ENCODE measurements at places on chromosomes 11 and 22.

DNA sequence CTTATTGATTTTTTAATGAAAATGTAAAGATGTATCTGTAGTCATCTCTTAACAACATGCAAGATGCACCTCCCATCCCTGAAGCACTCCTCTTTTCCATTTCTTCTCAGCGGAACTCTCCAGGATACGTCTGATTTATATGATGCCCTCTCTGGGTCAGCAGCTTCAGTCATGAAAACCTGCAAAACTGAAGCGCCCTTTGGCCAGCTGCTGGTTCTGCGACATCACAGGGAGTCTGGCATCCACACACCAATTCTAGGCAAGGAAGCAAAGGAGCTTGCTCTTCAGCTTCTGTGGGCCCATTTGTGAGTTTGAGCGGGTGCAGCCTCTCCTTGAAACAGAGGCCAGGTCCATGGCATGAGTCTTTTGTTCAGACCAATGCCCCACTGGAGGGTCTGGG lies 1253.3 kb downstream of the TBC1D22A start:
- DNase-seq, result no peak

GRCh38 chr11:17974246-17974645 lies 38.6 kb downstream of the SERGEF start:
- DNase-seq, result no peak

- DNase-seq, result no peak
Observed at GRCh38 chr11:88520391-88520790, 182.9 kb upstream of the CTSC start.

DNA sequence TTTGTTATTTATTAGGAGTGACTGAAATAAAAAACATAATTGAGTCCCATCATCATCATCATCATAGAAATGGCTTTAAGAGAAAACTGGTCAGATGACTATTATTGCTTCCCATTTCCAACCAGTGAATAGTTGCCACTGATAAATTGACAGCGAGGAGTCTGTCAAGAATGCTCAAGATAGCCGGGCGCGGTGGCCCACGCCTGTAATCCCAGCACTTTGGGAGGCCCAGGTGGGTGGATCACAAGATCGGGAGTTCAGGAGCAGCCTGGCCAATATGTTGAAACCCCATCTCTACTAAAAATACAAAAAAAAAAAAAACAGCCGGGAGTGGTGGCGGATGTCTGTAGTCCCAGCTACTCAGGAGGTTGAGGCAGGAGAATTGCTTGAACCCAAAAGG lies 1.9 kb downstream of the WBP2NL start:
- DNase-seq, result no peak

DNA sequence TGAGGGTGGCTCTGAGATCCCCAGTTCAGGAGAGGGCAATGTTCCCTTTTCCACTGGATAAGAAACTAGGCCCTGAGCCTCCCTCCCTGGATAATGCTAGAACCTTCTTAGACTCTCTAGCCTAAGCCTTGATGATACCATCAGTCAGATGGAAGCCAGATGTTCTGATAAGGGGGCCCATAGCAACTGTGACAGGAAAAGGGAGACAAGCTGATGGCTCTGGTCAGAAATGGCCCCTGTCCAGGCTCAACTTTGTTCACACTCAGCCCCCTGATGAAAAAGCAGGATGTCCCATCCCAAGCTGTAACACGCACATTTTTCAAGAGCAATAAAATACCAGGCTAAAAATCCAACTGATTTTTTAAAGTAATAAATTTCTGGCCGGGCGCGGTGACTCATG lies 7.2 kb upstream of the OAF start:
- no peak for DNase-seq

DNA sequence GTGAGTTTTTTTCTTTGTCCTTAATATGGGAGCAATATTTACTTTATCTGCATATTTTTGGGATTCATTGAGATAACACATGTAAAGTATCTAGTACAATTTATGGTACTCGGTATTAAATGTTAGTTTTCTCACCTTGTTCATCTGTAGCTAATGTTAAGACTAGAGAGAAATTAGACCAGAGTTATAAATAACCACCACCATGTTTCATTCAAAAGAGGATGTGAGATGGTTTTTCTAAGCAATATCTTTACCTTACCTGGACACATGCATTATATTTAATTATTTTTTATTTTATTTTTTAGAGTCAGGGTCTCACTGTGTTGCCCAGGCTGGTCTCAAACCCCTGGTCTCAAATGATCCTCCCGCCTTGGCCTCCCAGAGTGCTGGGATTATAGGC lies 18.4 kb downstream of the ARHGAP42 start:
- no peak for DNase-seq

DNA sequence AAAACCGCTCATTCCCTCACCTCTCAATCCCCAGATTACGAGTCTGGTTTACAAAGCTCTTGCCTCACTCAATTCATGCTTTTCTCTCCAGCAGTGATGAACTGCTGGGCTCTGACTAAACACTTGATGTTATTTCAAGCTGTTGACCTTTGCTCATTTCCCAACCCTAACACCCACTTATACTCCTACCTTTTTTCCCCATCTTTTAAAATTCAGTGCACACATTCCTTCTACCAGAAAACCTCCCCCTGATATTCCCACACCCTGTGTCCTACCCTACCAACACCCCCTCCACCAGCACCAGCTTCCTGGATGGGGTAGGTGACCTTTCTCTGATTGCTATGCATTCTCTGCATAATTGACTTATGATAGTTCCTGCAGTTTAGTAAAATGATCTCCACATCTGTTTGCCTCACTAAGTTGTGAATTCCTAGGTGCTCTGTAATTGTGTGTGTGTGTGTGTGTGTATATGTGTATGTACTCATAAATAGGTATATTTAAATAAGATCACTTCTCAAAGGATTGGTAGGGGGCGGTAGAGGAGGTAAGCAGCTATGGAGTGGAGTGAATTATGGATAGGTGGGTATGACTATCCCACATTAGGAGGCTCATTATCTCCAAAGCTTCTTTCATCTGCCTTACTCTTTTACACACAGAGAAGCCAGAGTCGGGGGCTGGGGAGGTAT lies 842 bp downstream of the HEPACAM start:
- no peak for DNase-seq

All from stimulated activated CD8-positive, alpha-beta memory T cell treated with anti-CD3 and anti-CD28 coated beads, Interleukin-15, amount 100 ng/mL, for 48 hours (primary cell).